ENCODE measurements at places on chromosomes 12 and 14. TPM values are rescaled to one million over a fixed set of nuclear protein-coding genes. Genes with fewer than 3 reads are reported as not detected.
A peak's percentile ranks its signal among the peaks of the same experiment; 100 is the strongest.

DNA sequence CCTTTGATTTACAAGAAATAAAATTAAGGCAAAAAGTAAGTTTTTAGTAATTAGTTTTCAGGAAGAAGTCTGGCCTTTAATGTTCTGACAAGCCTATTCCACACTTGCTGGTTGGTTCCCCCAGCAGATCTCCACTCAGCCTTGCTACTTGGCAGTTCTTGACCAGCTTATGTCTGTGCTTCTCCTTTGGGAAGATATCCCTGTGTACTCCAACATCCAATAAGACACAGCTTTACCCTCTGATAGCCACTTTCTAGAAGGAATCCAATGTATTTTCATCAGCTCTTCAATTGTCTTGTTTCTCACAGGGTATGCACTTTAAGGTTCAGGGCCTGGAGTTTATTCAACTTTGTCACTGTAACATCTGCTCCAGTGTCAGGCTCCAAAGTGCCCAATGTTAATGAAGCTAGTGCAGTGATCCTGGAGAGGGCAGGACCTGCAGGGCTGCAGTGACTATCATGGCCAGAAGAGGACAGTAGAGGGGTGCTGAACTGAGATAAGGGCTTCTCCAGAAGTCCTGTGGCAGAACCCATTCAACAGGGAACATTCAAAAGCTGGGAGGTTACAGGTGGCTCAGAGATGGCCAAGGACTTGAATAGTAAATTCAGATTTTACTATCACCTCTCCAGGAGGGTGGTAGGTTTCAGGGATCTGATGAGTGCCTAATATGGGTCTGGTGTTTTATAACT, 22.9 kb downstream of the JKAMP start:
- DNase-seq = peak; percentile 68

TBC1D30 gene
- 0.26 TPM for total RNA-seq

DNA sequence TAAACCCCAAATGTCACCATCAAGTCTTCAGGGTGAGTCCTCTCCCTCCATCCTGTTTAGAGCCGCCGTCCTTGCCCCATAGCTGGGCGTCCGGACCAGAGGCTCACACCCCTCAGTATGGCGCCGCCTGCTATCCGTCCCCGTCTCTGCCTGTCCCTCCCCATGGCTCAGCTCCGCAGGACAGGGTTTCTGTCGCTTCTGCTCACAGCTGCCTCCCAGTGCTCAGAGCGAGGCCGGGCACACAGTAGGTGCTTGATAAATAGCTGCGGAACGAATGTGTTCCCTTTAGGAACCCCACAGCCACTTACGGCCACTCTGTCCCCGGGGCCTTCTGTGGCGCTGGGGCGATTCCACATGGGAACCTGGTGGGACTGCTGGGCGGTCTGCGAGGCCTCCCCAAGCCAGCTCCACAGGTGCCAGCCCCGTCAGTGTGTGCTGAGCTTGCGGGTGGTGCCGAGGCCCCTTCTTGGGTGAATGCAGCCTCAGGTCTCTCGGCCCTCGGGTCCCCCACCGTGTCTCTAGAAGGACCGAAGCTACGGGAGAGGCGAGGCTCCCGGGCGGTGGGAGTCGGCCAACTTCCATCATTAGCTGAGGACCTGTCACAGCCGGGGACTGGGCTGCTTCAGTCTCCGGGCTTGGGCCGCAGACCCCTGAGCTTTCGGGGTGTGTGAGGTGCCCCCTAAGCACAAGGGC, 63.0 kb downstream of the NOC4L start:
- no peak for DNase-seq

GRCh38 chr14:102938191-102938590, 15.7 kb downstream of the AMN start:
- DNase-seq = no peak

GRCh38 chr14:33120966-33121365, 182.3 kb downstream of the NPAS3 start:
- peak; percentile 11 for DNase-seq

TCL1B gene
- not detected for total RNA-seq

DNA sequence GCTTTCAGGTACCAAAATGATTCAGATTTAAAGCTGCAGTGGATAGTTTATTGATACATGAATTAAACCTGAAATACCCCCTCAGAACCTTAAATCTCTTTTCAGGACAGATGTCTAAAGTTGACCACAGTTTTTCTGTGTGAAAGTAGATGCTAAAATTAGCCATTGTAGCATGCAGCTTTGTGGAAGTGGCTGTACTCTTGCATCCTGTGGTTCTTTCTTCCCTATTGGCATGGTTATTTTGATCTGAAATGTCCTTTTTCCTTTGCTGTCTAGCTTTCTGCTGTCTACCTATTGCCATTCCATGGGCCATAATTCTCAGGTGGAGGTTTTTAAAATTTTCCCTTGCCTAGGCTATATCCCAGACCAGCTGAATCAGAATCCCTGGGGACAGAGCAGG, 455.6 kb downstream of the ZFP36L1 start:
- no peak for DNase-seq

- peak; percentile 99 for DNase-seq
Measured at GRCh38 chr12:88298761-88299242, 156.7 kb downstream of the TMTC3 start.

GRCh38 chr12:122874081-122874480, 21.8 kb downstream of the VPS37B start:
- DNase-seq = no peak

- no peak for DNase-seq
Measured at GRCh38 chr14:23556700-23557440, 799 bp downstream of the THTPA start.

DNA sequence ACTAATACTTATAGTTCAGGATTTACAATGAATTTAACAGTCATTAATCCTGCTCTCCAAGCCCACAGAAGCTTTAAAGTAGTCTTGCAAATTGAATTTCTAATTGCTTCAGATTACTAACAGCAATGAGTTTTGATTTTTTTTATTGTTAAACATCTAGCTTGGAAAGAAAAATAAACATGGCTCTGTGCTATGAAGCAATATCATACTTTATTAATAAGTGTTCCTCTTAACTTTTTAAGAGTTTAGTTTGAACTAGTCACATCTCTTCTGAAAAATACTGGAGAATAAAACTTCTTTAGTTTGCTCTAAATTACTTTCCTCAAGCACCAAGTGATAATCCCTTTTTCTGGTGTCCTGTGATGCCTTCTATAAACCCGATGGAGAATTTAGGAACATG, 250.2 kb downstream of the TRHDE start:
- DNase-seq = no peak

GRCh38 chr12:48061938-48062719, 43.8 kb downstream of the SENP1 start:
- DNase-seq = peak; percentile 6

DNA sequence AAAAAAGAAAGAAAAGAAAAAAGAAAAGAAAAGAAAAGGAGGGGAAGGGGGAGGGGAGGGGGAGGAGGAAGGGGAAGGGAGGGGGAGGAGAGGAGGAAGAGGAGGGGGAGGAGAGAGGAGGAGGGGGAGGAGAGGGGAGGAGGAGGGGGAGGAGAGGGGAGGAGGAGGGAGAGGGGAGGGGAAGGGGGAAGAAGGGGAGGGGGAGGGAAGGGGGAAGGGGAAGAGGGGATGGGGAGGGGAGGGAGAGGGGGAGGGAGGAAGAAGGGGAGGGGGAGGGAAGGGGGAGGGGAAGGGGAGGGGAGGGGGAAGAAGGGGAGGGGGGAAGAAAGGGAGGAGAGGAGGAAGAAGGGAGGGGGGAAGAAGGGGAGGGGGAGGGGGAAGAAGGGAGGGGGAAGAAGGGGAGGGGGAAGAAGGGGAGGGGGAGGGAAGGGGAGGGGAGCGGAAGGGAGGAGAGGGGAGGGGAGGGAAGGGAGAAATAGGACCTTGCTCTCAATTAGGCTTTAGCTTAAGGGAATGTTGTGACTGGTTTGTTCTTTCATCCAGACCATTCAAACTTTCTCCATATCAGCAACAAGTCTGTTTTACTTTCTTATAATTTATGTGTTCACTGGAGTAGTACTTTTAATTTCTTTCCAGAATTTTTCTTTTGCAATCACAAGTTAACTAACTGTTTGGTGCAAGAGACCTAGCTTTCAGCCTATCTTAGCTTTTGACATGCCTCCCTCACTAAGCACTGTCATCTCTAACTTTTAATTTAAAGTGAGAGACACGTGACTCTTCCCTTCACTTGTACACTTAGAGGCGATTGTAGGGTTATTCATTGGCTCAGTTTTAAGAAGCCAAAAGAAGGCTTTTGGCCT, 76.5 kb upstream of the EGLN3 start:
- DNase-seq = no peak

ARMH4 gene
- total RNA-seq = 6.3 TPM

- DNase-seq = peak; percentile 8
Measured at GRCh38 chr14:86481104-86481503, 951.2 kb downstream of the FLRT2 start.

GRCh38 chr12:120099738-120100137, 16.8 kb downstream of the RAB35 start:
- DNase-seq = no peak

DNA sequence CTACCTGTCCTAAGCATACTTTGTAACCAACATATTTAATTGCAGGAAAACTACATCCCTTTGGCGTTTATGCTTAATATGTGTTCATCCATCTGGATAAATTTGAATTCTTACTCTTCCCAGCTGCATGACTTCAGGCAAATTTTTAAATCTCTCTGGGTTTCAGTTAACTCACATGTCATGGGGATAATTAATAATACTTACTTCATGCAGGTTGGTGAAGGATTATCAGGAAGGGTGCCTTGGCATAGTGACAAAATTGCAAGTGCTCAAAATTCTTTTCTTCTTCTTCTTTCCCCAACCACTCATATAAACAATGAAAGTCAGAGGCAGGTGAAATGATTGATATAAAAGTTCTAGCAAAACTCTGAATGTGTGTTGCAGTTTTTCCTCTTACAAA, 15.9 kb downstream of the SYT10 start:
- DNase-seq = no peak

DNA sequence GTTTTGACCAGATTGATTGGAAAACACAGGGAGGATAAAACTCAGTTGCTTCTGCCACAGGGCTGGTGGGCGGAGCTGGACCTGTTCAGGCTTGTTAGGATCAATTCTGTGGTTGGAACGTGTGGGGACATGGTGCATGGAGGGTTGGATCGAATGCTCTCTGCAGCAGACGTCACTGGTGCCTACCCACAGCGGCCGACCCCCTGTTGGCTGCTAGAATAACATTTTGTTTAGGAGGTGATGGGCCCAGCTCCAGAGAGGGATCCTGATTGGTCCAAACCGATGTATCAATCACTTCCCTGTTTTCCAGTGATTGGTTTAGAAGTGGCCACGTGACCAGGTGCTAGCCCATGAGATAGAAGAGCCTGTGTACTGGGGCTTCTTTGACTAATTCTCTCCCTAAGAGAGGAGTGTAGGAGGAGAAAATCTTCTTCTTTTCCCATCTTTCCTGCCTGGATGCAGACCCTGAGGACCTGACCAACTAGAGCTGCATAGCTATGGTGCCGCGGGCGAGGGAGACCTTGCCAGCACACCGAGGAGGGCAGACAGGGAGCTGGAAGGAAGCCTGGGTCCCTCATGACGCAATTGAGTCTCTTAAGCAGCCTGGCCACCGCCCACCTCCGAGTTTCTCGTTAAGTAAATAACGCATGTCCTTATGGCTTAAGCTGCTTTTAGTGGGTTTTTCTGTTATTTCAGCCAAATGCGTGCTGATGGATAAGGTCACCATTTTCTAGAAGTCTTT, 163.5 kb downstream of the AACS start:
- DNase-seq = no peak

CCDC38 gene
- total RNA-seq = not detected

DNA sequence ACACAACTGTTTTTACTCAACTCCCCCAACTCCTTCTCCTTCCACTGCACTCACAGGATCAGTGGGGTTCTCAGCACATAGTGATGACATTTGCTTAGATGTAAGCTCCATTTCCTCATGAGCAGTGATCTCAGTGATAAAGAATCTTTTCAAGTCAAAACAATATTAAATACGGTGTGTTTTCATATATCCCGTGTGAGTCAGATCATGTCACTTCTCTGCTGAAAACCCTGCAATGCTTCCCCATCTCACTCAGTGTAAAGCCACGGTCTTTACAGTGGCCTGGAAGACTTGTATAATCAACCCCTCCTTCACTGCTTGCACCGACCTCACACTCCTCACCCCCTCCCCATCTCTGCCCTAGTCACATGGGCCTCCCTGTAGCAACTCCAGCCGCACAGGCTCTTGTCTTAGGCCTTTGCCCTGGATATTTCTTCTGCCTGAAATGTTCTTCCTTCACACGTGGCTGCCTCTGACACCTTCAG, 149.7 kb upstream of the ARHGAP5 start:
- peak; percentile 96 for DNase-seq

RHOF gene
- total RNA-seq = 5.6 TPM

DNA sequence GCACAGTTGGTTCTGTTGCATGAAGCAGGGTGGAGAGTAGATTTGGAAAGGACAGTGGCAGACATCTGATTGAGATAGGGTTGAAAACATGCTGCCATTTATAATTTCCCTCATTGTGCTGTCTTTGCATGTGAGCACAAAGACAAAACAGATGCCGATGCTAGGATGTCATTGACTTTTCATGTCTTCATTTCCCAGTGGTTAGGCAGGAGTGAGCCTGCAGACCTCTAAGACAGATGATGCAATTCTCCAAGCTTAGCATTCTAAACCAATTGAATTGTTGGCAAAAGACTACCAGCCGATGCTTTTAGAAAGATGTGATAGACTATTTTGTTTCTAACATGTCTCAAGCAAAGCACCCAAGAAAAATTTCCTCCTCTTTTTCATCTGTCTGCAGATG, 37.1 kb upstream of the PELI2 start:
- peak; percentile 6 for DNase-seq

- DNase-seq = peak; percentile 70
Measured at GRCh38 chr12:67651132-67651695, 2.7 kb downstream of the DYRK2 start.

GRCh38 chr12:52038447-52038846, 12.8 kb upstream of the NR4A1 start:
- no peak for DNase-seq

DNA sequence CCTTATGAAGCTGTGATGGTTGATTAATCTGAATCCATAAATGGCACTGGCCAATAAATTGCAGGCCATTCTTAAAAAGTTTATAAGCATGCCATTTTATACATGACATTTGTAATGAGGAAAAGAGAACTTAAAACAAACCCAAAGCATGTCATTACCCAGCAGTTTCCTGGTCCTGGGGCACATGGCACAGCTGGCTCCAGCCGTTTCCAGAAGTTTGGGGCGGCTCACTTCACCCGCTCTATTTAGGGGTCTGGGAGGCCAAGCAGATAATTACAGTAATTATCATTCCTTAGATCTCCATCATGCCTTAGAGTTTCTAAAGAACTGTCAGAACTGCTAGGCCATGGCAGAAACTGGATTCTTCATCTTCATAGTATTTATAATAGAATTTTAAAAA, 6.4 kb downstream of the ADGRD1 start:
- no peak for DNase-seq

All from fibroblast of lung (primary cell).